Left lung (tissue), 14 donors: ENCODE measurements at places on chromosomes 5 and 9. TPM values are rescaled to one million over a fixed set of nuclear protein-coding genes. Genes with fewer than 3 reads are reported as not detected.

DNA sequence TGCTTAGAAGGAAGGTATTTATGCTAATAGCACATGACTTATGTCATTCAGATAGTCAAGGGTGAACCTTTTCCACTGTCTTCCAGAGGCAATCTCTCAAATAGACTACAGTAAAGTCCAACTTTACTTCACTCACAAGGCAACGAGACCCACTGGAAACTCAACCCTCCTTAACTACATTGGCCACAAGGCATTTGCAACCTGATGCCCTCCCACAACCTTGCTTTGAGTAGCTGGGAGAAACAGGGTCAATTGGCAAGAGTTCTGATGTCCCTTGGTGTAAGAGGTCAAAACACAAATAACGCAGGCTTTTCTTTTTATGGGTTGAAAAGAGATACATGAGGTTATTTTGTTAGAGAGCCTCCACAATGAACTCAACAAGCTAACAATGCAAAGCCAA is 6.1 kb downstream of the GAS1 start:
- H3K36me3 ChIP-seq, result no peaks in the 10 kb centered on the region
- DNase-seq, result no peak
- no peak overlapping the region for H3K4me3 ChIP-seq
- no peak overlapping the region for H3K27ac ChIP-seq

DNA sequence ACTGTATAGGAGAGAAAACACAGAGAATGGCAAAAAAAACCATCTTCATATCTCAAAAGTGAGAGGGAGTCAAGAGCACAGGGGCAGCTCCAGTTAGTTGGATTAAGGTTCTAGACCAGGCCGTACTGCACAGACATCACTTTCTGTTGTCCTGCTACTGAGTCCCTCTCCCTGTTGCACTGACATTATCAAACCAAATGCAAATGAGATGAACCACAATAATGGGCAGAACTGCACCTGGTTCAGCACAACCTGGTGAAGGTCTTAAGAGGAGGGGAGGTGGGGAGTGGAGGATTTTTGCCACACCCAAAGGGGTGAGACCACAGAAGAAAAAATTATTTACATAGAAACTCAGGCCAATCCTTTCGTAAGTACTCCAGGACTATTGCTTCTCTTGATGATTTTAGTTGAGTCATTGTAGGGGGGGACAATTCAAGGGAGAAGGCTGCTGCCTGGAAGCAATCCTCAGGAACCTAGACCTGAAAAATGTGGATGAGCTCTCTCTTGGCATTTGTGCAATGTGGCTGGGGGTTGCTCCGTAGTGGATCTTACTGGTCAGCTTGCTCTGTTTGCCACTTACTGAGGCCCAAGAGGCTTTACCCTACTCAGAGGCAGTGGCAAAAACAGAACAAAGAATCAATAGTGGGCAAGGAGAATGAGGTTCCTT is 94.5 kb upstream of the PPP1R2B start:
- DNase-seq, result no peak
- no peak overlapping the region for H3K4me3 ChIP-seq
- no peak overlapping the region for H3K27ac ChIP-seq
- H3K36me3 ChIP-seq, result no peaks in the 10 kb centered on the region
- H3K4me1 ChIP-seq, result no peaks in the 10 kb centered on the region
- H3K27me3 ChIP-seq, result no peaks in the 10 kb centered on the region

- no peaks in the 10 kb centered on the region for H3K36me3 ChIP-seq
- no peak overlapping the region for H3K4me3 ChIP-seq
- H3K27me3 ChIP-seq, result no peaks in the 10 kb centered on the region
- peak overlapping the region; percentile 77 for H3K27ac ChIP-seq
- H3K4me1 ChIP-seq, result no peaks in the 10 kb centered on the region
Measured at GRCh38 chr9:116087751-116088194, 65.8 kb upstream of the PAPPA start.

DNA sequence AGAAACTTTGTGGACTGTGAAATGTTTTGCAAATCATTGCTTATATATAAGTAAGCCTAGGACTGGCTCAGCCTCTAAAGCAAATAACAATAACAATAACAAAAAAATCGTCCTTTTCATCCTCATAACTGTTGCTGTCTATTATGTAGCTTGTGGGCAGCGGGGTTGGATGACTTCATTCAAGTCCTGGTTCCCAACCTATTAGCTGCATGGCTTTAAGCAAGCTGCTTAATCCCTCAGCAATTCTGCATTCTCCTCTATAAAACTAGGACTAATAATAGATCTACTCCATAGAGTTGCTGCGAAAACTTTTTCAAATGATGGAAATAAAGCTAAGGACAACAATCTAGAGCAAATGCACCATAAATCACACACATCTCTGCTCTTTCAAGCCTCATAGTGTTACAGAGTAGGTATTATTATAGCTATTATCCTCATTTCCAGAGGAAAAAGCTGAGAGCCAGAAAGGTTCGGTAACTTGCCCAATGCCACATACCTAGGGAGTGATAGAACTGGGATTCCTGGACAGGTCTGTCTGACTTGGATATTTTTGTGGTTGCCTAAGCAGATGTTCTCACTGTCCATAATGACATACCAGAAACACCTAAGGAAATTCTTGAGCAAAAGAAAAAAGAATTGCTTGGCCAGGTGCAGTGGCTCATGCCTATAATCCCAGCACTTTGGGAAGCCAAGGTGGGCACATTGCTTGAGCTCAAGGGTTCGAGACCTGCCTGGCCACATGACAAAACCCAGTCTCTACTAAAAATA is 98.8 kb upstream of the ADRA1B start:
- H3K27ac ChIP-seq, result no peak overlapping the region
- no peak overlapping the region for H3K4me3 ChIP-seq

DNA sequence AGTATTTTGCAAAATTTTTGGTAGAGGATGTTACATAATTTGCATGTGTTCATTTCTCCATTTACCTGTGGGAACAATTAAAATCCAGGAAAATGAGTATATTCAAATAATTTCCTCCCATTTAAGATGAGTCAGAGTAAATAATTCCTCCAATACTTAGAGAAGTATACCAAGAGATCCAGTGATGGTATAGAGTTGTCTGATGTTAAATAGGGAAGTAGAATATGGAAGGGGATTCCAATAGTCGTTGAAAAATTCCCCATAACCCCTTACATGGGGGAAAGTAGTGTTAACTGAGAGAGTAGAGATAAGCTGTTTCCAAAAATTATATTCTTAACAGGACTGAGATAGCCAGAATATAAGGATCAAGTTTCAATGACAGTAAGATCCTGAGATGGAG is 15.7 kb downstream of the CD274 start:
- DNase-seq, result no peak
- H3K27ac ChIP-seq, result no peak overlapping the region
- no peaks in the 10 kb centered on the region for H3K4me1 ChIP-seq
- no peak overlapping the region for H3K4me3 ChIP-seq

- DNase-seq, result peak; percentile 93
- no peaks in the 10 kb centered on the region for H3K36me3 ChIP-seq
- no peaks in the 10 kb centered on the region for H3K27me3 ChIP-seq
- H3K4me3 ChIP-seq, result no peak overlapping the region
- peaks cover 60% of the 10 kb centered on the region for H3K4me1 ChIP-seq
Measured at GRCh38 chr9:129334105-129334935, 156.3 kb upstream of the IER5L start.

DNA sequence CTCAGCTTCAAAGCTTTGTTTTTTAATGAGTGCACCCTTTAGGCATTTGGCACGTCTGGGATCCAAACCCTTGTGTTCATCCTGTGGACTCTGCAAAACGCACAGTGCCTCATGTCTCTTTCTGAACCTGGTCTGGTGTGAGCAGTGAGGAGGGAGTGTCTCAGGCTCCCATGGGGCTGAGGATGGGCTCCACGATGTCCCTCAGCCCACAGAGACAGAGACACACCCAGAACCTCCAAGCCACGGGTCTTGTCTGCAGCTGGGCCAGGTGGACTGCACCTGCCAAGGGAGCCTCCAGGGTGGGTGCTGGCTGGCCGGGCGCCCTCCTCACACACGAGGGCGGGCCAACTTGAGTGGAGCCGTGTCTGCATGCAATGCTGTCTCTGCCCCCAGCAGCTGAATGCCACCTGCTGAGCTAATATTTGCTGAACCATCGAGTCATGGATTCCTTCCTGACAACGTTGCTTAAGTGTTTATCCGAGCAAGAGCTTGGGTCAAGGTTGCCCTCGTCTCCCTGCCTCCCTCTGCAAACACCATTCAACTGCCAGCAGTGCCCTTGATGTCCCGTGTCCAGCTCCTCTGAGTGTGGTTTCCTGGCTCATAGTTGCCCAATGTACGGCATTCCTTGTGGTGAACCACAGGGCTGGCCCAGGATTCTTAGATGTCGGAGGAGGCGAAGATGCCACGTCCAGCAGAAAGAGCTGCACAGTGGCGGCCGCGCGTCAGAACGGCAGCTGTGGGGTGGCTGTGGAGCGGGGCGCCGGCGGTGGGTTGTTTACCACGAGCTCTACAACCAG is 31.4 kb upstream of the LPCAT1 start:
- DNase-seq, result peak; percentile 89
- no peaks in the 10 kb centered on the region for H3K36me3 ChIP-seq
- peaks cover 21% of the 10 kb centered on the region for H3K27me3 ChIP-seq

DNA sequence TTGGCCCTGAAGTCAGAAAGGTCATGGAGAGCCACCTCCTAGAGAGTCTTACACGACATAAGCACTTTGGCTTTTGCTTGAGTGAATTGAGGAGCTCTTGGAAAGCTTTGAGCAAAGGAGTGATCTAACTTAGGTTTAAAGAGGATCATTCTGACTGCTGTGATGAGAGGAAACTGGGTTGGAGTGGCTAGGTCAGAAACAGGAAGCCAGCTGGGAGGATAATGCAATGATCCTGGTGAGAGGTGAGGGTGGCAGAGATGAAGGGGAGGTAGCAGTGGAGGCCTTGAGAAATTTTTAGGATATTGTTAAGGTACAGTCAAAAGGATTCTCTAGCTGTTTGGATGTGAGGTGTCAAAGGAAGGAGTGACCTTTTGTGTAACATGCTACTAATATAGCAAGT is 32.2 kb upstream of the ROPN1L start:
- DNase-seq, result no peak
- H3K36me3 ChIP-seq, result no peaks in the 10 kb centered on the region
- no peaks in the 10 kb centered on the region for H3K4me1 ChIP-seq
- no peak overlapping the region for H3K27ac ChIP-seq

GRCh38 chr9:1536522-1537170 is 478.5 kb upstream of the SMARCA2 start:
- H3K4me3 ChIP-seq, result no peak overlapping the region
- H3K27me3 ChIP-seq, result no peaks in the 10 kb centered on the region
- H3K27ac ChIP-seq, result no peak overlapping the region
- no peak for DNase-seq

DNA sequence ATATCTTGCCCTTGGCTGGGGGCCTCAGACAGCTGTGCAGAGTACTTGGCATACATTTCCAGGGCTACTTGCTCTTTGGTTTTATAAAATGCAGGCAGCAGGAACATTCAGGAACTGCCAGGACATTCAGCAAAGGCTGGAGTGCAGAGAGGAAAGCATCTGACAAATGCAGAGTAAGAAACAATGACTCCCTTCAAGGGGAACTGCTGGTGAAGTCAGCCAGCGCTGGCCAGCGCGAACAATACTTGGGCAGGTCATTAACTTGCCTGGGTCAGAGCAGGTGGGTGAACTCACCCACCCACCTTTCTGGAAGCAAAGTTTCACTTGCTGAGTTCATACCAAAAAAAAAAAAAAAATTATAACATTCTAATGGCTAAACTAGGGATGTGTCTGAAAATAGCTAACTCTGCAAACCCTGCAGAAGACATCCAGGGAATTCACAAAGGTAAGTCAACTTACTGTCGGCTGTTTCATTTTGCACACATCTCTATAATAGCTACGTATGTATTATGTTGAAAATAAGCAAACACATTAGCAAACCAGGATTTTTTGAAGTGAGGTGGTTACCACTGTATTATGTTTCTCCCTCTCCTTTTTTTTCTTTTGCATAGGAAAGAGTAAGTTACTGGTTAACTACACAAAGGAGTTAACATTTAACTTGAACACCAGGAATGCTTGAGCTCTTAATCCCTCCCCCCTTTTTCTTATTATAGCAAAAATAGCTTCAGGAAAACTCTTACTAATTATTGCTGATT is 152.2 kb downstream of the GLIS3 start:
- DNase-seq, result no peak
- no peaks in the 10 kb centered on the region for H3K36me3 ChIP-seq
- no peaks in the 10 kb centered on the region for H3K4me1 ChIP-seq
- no peak overlapping the region for H3K4me3 ChIP-seq
- H3K27ac ChIP-seq, result no peak overlapping the region

DNA sequence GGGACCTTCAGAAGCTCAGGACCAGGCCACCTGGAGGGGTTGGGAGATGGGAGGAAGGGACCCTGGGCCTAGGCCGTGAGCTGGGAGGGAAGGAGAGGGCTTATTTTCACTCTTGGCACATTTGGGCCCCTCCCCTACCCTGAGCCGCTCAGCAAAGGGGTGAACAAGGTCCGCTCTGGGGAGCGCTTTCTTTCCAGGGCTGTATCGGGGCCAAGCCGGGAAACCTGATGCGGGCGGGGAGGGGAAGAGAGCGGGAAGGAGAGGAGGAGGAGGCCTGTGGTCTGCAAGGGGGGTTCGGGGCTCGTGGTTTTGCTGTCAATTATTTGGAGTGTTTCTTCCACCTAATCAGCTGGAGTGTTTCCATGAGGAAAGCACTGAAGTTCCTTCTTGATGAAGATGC is 62.7 kb upstream of the RXRA start:
- no peak overlapping the region for H3K27ac ChIP-seq
- no peaks in the 10 kb centered on the region for H3K27me3 ChIP-seq
- peaks cover 12% of the 10 kb centered on the region for H3K4me1 ChIP-seq
- peak; percentile 10 for DNase-seq
- no peak overlapping the region for H3K4me3 ChIP-seq

DNA sequence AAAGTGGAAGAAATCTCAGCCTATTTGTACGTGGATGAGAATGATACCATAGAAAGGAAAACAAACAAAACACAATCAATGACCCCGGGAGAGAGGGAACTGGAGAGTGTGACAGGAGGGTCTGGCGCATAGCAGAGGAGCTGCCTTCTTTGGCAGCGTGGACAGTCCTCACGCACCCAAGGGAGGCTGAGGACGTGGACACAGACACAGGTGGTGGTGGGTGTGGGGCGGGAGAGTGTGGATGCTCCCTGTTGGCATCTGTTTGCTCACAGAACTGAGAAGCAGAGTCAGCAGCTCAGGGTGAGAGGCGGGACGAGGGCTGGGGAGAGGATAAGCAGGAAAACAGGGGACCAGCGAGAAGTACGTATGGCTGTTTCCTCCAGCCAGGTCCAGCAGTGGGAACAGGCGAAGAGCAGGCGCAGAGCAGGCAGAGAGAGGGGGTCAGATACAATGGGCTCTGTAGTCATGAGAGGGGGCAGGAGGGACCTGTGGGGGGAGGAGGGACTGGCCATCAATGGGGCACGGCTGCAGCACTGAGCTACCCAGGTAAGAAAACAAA is 10.0 kb downstream of the CMBL start:
- no peaks in the 10 kb centered on the region for H3K36me3 ChIP-seq
- H3K27ac ChIP-seq, result no peak overlapping the region
- no peak overlapping the region for H3K4me3 ChIP-seq
- DNase-seq, result no peak
- no peaks in the 10 kb centered on the region for H3K27me3 ChIP-seq

Gene FOXI1
- not detected for total RNA-seq

Gene EIF4EBP3
- 10.6 TPM for total RNA-seq

Gene MELK
- total RNA-seq, result 9.4 TPM

Gene PHF24
- 0.58 TPM for total RNA-seq

Gene ZFYVE16
- 56.3 TPM for total RNA-seq

Gene GPR151
- total RNA-seq, result not detected

Gene ARHGEF28
- 10.5 TPM for total RNA-seq

Gene JADE2
- 36.8 TPM for total RNA-seq

Gene SLC6A18
- total RNA-seq, result not detected

Gene OXCT1
- 26.8 TPM for total RNA-seq

Gene HTR1A
- total RNA-seq, result not detected
